Inflammatory macrophage treated with lipopolysaccharide for 1 hour (primary cell): ENCODE measurements at places on chromosomes 4 and X.
A peak's percentile ranks its signal among the peaks of the same experiment; 100 is the strongest.

GRCh38 chrX:46912098-46912602 lies at the start of gene JADE3:
Gene JADE3 (plus strand): TSS chrX:46912421. CDS start chrX:46984895, 72,474 bp downstream.
- DNase-seq = no peak

DNA sequence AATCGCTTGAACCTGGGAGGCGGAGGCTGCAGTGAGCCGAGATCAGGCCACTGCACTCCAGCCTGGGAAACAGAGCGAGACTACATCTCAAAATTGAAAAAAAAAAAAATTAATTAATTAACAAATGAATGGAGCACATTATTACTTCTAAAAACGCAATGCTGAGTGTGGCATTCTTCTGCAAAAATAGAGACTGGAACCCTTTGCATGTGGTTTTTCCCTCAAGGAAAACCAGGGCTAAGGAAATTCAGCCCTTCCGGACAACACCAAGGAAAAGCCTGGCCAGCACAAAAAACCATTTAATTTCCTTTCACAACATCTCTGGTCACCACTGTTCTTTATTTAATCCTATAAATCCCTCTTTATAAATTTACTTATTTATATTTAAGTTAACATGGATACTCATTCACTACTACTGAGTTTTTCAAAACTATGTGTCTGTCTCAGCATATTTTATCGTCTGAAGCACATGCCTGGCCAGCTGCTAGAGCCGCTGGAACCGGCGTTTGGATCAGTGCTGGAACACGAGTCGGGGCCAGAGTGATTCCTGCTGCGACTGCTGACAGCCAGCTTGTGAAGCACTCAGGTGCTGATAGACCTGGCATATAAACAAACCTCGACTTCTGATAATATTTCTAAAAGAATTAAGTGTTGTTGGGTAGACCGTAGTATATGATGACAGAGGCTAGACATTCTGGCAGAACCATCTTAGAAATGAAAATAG lies 84.5 kb upstream of the WWC2 start:
- DNase-seq = no peak

GRCh38 chr4:75841641-75842520 lies 60.4 kb downstream of the PPEF2 start:
- no peak for DNase-seq

- DNase-seq = no peak
These were observed 71.4 kb upstream of the PSAPL1 start for GRCh38 chr4:7506119-7506518.

DNA sequence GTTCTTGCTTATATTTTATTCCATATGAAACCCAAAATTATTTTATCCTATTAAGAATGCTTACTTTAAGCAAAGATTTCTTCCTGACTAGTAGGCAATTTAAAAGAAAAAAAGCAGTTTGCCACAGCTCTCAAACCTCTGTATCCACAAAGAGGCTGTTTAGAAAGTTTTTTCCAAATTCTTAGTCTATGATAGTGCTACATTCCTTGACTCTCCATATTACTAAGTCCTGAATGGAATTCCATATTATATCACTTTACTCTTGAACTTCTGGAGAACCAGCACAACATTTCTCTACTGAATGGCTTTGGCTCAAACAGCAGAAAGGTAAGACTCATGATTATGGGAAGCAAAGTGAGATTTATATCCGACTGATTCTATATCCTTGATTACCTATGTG lies 8.3 kb downstream of the SLC10A6 start:
- DNase-seq = no peak

GRCh38 chr4:76689145-76689817 lies 208.7 kb downstream of the SOWAHB start:
- no peak for DNase-seq

- no peak for DNase-seq
These were observed 137.0 kb downstream of the PRSS12 start for GRCh38 chr4:118215826-118216225.

DNA sequence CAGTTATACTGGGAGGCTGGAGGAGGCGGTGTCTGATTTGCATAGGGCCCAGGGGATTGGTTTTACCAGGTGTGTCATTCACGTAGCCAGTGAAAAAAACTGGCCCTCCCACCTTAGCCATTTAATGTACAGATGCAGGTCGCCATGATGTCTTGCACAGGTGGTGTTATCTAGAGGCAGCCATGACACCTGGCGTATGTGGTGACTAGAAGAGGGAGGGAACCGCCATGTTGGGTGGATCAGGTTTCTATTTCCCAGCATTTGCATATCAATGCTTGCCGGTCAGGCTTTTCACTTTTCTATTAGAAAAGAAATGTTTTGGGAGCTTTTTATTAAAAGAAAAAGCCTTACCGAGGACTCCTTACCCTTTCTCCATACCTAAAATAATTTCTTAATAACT lies 523.4 kb downstream of the ADGRL3 start:
- no peak for DNase-seq

GRCh38 chr4:96170198-96170597 lies 330.3 kb downstream of the PDHA2 start:
- no peak for DNase-seq

DNA sequence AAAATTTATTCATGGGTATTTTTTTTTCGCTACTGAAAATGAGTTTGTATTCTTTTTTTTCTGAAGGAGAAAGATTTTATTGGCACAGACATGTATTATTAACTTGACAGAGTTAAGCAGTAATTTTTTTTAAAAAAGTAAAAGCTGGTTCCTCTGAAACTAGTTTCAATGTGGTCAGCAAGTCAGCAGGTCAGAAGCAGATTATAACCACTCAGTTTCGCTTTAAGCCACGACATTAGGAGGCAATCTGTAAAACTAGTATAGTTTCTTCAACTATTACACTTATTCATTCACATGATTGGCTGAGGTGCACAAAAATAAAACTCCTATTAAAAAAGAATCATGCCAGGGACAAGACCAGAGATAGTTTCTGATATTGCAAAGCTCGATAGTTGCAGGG lies 714.2 kb upstream of the PCDH7 start:
- DNase-seq = no peak

GRCh38 chr4:58225460-58225859 lies 1115.3 kb upstream of the IGFBP7 start:
- no peak for DNase-seq

- DNase-seq = no peak
These were observed 639.6 kb downstream of the CCSER1 start for GRCh38 chr4:90766837-90767236.

GRCh38 chr4:95155759-95156451 lies 392.9 kb downstream of the UNC5C start:
- DNase-seq = peak; percentile 42

DNA sequence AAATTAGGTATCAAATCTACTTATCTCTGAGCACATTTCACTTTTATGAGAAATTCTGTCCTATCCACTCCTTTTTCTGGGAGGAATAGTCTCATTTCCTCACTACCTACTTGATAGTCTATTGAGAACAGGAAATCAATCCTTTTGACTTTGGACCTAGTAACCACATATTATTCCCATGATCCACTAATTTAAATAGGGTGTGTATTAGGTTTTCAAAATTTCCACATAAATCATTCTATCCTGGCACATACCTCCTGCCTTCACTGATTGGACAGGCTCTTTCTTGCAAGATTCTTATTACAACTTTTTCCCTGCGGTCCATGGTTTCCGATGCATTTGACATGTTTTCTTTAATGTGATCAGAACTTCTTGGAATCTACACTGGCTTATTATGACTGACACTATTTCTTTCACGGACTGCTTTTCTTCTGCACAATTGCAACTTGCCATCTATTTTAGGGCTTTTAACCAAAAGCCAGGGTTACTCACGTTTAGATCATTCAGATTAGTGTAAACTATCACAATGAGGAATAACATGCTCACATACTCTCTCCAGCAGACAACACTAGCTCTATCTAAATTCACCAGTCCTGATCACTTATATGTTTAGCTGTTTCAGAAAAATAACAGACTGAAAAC lies 419.9 kb upstream of the SLIT2 start:
- no peak for DNase-seq

DNA sequence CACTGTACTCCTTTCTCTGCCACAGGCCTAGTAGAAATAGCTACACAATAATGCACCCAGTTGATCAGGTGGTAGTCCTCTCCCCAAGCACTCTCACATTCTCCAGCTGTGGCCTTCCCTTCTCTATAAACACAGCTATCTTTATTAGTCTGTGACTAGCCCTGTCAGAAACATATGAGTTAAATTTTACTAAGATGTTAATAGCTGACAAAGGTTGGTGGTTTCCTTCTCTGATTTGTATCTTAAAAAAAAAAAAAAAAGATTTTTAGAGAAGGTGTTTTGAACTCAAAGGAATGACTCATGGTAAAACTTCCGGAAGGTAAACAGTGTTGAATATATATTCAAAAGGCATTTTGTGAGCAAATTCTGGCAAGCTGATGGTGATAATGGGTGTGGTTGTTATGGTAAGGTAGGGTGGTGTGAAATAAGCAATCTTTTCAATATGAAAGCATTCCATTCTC lies 327.4 kb downstream of the PPP3CA start:
- DNase-seq = no peak

DNA sequence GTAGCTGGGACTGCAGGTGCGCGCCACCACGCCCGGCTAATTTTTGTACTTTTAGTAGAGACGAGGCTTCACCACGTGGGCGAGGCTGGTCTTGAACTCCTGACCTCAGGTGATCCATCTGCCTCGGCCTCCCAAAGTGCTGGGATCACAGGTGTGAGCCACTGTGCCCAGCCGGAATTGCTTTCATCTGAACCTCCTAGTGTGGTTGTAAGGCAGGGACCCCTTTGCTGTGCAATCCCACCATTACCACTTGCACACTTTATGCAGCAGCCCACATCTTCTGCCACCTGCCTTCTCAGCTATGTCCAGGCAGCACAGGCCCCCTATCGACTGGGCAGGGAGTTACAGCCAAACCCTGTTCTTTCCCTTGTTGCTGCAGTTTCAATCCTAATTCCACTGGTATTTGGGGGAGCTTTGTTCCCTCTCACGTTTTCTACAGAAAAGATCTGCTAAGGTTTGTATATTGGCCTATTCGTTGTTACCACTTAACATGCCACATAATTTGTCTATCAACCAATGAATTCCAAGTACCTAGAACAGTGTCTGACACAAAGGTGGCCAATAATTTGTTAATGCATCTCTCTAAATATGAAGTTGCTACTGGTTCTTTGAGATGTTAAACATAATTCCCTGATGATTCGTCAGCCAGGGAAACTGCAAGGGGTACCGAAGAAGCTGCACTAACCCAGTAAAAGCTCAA lies 6.5 kb downstream of the RPL39 start:
- DNase-seq = peak; percentile 35

- no peak for DNase-seq
These were observed 85.4 kb upstream of the RAPGEF2 start for GRCh38 chr4:159017323-159018026.

DNA sequence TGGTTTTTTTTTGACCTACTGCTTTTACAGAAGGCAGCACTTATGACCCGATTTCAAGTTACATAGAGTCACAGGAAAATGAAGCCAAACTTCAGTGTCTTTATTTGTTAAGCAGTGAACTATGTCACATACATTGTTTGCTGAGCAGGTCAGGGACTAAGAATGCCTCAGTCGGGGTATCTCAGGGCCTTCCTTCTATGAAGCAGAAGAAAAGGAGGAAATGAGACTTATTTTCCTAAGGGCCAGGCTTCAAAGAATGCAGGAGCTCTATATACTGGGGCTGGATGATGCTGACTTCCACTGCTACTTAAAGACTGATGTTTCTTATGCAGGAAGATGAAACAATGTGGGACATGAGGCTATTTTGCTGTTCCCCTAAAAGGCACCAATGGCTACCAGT lies 558.4 kb upstream of the IGFBP7 start:
- DNase-seq = no peak

DNA sequence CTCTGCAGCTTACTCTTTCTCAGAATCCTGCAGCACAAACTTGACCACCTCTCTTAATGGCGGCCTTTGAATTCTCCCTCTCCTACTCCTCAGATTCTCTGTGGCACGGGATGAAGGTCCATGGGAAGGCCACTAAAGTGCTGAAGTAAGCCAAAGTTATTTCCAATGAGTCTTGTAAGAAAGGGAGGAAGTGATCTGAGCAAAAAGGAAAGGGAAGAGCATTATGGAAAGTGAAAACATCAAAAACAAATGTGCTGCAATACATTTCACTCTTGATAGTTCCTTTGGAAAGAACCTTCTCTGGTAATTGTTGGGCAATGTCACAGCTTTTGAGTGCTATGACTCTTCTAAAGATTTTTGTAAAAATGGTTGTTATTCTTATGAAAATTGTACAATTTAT lies 54.3 kb upstream of the CAMK2D start:
- peak; percentile 95 for DNase-seq

- no peak for DNase-seq
These were observed 1962.5 kb downstream of the ARAP2 start for GRCh38 chr4:34281826-34282225.

GRCh38 chr4:168713253-168713652 lies 216.4 kb downstream of the PALLD start:
- no peak for DNase-seq

- no peak for DNase-seq
These were observed 379.3 kb upstream of the TENM3 start for GRCh38 chr4:181863856-181864255.

GRCh38 chr4:12105519-12105918 lies 676.8 kb upstream of the HS3ST1 start:
- no peak for DNase-seq

GRCh38 chrX:47174846-47175587 lies 18.6 kb upstream of the UBA1 start:
- no peak for DNase-seq

DNA sequence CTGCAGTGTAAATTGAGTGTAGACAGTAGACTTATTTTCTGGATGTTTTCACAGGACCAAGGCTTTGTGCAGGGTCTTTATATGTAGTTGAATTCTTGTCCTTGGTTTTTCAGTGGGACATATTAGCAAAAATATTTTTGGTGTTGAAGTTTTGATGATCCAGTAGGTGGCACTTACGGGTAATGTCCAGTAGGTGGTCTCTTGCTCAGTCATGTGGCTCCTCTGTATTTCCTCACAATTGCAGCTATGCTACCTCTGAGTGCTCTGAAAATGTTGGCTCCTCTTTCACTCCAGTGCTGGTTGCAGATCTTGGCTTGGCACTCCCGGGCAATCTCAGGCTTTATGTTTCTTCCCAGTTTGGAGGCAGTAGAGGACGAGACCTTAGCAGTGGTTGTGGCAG lies 419.8 kb upstream of the AMOT start:
- DNase-seq = no peak

DNA sequence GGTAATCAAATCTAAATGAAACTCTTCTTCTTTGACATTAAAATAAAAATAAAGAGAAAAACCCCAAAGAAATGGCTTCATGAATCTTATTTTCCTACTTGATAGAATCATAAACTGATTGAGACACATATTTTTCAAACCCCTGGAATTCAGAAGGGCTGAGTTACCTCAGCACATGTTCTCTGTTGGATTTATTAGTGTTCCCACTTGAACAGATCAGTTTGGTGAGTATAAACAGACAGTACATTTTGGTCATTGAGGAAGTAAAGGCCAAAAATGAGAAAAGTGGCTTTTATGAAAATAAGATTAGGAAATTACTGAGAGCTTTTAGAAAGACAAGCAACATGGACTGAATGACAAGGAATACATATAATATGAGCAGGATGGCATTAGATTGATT lies 620.4 kb downstream of the ANKRD50 start:
- no peak for DNase-seq

- no peak for DNase-seq
These were observed 20.9 kb downstream of the MTHFD2L start for GRCh38 chr4:74178798-74179197.

GRCh38 chr4:54226404-54227255 lies 2.5 kb upstream of the PDGFRA start:
- DNase-seq = peak; percentile 40
